ENCODE measurements at places on chromosomes 5 and 9. TPM values are rescaled to one million over a fixed set of nuclear protein-coding genes. Genes with fewer than 3 reads are reported as not detected.

CCNJL gene
- 9.1 TPM for total RNA-seq

- DNase-seq, result no peak
Measured at GRCh38 chr9:5787759-5788302, 45.1 kb downstream of the ERMP1 start.

- DNase-seq, result no peak
Measured at GRCh38 chr5:156120777-156121176, 206.2 kb upstream of the SGCD start.

GRCh38 chr5:171676286-171676944 is 109.2 kb upstream of the SMIM23 start:
- no peak for DNase-seq

- no peak for DNase-seq
Measured at GRCh38 chr5:104015765-104016164, 453.2 kb upstream of the NUDT12 start.

GRCh38 chr5:34570721-34571676 is 85.1 kb upstream of the RAI14 start:
- no peak for DNase-seq
